ENCODE measurements at places on chromosomes 3 and 15.

DNA sequence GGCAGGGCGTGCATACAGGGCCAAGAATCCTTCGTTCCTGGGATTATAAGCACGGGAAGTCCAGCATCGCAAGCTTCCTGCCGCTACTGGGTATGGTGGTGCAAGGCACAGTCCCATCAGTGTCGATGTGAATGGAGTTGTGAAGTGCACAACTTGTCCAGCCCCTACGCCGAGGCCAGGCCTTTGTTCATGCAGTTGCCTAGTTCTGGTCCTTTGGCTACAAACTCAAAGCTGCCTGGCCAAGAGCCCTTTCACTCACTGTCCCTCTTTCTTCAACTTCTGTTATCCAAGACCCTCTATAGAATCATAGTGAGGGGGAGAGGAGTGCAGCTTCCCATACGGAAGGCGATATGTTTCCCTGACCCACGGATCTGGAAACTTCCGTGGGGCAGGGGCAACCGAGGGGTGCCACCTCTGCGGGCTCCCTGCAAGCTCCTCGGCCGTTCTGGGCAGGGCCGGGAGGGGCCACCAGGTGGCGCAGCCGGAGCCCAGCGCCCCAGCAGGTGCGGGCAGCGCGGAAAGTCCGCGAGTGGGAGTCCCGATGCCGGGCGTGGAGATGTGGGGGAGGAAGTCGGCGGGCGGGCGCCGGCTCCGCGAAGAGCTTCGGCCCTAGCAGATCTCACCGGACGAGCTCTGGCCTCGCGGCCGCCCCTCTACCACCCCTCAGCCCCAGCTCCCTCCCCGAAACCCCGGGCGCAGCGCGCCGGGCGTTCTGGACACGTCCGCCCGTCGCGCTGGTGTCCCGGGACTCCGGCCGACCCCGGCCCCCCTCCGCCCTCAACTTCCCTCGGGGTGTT, 693 bp downstream of the RASGRP1 start:
- no peak for DNase-seq

- no peak for DNase-seq
Observed at GRCh38 chr15:25705433-25706115, 157.6 kb downstream of the ATP10A start.

GRCh38 chr3:59832702-59833101, 782.9 kb upstream of the CFAP20DC start:
- DNase-seq, result no peak

- DNase-seq, result no peak
Observed at GRCh38 chr3:53035825-53036619, 9.9 kb downstream of the SFMBT1 start.

DNA sequence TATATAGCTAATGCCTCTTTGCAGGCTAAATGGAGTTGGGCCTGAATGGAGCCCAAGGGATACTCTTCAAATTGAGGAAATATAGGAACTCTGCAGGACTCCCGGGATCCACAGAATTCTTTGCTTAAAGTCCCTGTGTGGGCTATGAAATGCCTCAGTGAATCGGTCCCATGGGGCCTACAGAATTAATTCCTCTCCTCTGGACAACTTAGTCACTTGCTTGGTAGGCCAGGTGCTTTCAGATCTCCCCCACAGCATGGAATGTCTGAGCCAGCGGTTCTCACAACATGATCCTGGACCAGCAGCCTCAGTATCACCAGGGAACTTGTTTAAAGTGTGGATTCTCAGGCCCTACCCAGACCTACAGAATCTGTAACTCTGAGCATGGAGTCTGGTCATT, 15.1 kb upstream of the PRICKLE2 start:
- DNase-seq, result no peak

GRCh38 chr15:68706931-68707330, 113.8 kb downstream of the ANP32A start:
- DNase-seq, result no peak

DNA sequence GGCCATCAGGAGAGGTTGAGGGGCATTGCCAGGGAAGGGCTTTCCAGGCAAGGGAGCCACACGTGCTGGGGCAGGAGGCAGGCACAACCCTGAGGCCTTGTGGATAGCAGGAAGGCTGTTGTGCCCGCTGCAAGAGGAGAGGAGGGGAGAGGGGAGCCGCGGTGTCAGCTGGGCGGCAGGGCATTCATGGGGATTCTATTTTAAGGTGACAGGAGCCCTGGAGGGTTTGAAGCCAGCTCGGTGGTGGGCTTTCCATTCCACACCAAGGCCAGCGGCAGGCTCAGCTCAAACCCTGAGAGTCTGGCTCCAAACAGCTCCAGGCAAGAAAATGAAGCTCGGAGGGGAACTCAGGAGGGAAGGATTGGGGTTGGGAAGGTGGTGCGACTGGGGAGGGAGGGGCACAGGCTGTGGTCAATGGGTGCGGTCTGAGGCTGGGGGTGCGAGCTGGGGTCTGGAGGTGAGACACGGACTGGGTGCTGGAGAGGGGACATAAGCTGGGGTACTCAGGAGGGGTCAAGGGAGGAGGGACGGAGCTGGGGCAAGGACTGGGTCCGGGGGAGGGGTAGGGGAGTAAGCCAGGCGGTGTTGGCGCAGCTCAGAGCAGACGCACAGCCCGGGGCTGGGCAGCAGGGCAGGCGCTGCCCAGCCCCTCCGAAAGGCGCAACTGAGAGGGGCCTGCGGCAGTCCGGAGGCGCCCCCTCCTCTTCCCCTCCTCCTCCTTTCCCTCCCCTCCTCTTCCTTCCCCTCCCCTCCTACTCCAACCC, 43.4 kb downstream of the TPRA1 start:
- no peak for DNase-seq

- no peak for DNase-seq
Observed at GRCh38 chr15:80275961-80276360, 23.9 kb upstream of the CTXND1 start.

DNA sequence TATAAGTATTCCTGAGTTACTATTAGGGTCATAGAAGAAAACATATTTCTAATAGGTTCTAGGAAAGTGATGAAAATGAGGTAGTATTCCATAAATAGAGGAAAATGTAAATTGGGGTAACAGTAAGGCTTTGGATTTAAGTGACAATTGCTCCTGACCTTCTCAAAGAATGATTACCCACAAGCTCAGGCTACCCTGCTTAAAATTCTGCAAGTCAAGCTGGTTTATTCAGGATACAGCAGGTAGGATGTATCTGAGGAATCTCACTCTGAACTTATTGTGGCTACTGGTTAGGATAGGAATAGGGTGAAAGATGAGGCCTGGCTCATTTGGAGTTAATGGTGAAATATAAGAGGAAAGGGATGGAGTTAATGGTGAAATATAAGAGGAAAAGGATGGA, 67.7 kb downstream of the CD200R1L start:
- DNase-seq, result no peak

DNA sequence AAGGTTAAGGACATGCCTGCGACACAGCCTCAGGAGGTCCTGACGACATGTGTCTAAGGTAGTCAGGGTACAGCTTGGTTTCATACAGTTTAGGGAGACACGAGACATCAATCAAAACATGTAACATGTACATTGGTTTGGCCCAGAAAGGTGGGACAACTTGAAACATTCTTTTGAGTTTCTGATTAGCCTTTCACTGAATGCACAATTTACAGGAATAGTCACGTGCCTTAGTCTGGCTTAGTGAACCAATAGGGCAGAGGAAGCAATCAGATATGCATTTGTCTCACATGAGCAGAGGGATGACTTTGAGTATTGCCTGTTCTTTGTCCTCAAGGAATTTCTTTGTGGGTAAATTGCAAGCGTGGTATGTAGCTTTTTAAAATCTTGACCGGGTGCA, 24.5 kb upstream of the HDAC11 start:
- DNase-seq, result no peak

DNA sequence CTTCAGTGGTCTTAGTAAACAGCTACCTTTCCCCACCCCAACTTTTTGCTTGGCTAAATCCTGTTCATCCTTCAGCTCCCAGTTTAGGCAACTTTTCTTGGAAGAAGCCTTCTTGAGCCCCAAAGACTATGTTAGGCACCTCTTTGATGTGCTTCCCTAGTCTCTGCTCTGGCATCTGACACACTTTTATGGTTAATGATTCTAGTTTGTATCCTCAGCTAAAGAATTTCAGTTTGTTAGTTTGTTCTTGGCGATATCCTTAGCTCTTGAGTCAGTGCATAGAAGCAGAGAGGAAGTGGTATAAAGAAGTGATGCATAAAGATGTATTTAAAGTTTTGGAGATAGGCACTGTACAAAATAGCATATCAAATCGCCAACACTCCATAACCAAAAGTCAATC, 168.4 kb downstream of the WDR72 start:
- DNase-seq, result peak; percentile 64

- DNase-seq, result no peak
Observed at GRCh38 chr3:5080779-5081550, 41.1 kb upstream of the ARL8B start.

DNA sequence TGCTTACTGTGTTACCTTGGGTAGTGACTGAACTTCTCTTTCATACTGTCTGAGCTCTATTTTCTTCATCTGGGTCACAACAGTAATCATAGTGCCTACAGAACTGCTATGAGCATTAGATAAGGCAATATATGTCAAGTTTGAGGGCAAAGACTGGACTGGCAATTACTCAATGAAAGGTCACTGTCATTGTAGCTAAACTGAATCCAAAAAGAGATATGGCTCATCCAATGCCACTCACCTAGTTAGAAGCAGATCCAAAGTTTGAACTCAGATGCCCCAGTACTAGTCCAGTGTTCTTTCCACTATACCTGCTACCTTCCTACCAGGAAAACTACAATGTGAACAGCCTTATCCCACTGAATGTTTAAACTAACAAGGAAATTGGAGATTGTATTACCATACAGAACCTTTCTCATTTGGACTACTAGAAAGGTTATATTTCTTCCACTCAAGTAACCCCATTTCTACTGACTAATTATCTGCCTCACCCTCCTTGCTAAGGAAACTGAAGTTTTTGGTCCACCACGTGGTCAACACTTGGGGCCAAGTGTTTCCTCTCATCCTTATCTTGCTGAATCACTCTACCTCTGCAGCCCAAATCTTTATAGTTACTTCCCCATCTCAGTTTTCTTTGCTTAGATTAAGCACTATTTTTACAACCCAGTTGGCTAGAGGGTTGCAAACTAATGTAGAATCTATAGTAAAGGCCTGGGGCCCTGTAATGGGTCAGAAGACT, 202.3 kb upstream of the LPP start:
- no peak for DNase-seq

- no peak for DNase-seq
Observed at GRCh38 chr3:196117809-196118208, 35.9 kb upstream of the TFRC start.

DNA sequence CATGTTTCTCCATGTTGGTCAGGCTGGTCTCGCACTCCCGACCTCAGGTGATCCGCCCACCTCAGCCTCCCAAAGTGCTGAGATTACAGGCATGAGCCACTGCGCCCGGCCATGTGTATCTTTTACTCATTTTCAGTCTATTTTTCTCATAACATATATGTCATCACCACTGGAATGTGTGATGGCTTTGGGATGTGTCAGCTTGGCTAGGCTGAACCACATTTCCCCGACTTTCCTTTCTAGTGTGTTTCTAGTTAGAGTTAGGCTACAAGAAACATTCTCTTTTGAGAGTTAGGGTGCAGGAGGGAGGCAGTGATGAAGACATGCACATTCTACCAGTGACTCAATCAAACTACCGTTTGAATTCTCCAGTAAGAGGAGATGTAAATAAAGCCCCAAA, 444.9 kb upstream of the THBS1 start:
- DNase-seq, result no peak
